Mesothelial cell of epicardium (in vitro differentiated cells): ENCODE measurements at places on chromosomes 7 and 10.

- DNase-seq = no peak
Measured at GRCh38 chr7:97871659-97872024, 566 bp downstream of the ASNS start.

DNA sequence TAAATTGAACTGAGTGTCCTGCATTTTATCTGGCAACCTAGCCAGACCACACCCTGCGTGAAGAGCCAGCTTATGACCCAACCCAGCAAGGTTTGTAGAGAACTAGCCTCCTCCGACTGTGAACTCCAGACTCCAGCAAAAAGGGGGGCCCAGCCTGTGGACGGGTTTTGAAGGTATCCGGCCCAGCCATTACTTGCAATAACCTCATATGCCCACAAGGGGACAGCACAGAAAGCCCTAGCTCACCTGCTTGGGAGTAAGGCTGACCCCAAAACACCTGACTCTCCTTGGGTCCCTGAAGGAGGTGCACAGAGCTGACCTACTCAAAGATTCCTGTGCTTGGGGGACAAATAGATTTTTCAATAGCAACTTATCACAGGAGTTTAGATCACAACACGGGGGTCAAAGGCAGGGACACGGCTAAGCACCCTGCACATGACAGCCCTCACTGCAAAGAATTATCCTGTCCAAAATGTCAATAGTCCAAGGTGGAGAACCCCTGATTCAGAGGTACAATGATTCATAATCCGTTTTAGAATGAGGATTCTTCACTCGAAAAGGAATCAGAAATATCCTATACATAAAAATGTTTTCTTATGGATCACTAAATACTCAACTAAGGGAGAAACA lies 4.6 kb downstream of the TRPV6 start:
- no peak for DNase-seq

DNA sequence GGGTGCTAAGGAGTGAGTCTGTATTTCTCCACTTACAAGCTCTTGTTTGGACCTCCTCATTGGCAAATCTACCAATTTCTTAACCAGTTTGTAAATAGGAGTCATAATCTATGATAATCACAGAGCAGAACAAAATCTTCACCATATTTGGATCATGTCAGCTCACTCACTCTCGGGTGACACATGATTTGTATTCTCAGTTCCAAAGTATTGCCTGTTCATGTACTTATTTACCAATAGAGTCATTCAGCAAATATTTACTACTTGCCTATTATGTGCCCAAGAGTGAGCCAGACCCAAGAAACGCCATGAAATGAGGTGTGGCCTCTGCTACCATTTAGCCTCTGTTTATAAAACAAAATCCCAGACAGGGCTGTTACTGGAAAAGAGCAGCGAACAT lies 114.8 kb downstream of the TSPAN12 start:
- no peak for DNase-seq

DNA sequence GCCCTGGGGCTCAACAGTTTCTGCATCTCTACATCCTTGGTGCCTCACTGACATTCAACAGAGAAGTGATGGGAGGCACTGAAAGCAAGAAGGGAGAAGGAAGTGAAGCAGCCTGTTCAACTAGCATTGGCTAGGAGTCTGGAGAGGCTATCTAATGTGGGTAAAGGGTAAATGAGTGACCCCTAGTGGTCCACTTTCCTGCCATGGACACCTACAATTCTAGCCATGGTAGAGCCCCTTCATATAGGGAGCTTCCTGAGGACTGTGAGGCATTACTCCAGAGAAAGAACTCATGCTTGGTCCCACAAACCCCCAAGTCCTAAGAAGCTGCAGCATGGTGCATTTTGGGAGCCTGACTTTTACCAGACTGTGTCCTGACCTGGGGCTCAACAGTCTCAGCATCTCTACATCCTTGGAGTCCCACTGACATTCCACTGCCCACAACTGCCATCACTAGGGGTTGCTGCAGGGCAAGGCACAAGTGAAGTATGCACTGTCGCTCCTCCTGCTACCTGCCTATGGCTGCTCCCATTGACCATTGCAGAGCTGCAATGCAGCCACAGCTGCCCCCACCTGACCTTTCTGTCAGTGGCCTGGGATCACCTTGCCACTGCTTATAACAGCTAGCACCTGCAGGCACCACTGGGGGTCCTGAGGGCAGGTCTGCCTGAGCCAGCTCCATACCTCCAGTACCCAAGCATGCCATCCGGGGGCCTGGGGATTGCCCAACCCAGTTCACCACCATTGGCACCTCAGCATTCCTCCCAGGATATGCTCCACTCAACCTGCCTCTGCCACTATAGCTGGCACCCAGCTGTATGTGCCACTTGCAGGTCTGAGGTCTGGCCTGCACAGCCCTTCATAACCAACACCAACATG lies 44.1 kb upstream of the CDK6 start:
- DNase-seq = no peak

DNA sequence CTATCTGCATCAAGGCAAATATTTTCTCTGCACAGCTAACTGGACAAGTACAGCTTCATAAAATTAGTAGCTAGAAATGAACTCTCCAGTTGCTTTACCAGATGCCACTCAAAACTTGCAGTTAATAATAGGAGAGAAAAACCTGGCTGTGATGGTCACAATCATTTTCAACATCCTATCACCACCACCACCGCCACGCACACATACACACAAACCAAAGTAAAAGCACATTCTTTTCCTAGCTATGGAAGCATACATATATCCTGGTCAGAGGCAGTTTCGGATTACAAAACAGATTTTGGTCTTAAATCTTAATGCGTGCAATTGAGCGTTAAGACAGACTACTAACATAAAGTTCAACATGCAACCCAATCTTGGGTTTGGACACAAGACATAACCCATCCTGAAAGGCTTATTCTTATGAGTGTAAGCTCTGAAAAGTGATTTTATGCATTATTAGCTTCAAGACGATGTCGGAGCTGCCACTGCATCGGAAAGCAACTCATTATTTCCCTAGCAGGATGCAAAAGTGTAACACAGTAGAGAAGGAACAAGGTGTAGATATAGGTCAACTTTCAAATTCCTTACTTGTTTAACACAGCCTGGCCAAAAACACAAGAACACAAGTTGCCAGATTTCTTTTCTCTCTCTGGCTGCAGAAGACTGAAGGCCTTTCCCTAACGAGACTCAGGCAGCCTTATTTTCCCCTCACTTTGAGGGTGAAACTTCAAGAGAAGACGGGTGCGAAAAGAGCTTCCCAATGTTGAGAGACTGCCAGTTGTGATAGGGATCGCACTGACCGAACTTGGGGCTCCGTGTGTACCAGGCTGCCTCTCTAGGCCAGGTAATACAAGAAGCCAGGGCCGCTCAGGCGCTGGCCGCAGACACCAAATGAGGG lies 1.2 kb downstream of the CACUL1 start:
- DNase-seq = no peak

DNA sequence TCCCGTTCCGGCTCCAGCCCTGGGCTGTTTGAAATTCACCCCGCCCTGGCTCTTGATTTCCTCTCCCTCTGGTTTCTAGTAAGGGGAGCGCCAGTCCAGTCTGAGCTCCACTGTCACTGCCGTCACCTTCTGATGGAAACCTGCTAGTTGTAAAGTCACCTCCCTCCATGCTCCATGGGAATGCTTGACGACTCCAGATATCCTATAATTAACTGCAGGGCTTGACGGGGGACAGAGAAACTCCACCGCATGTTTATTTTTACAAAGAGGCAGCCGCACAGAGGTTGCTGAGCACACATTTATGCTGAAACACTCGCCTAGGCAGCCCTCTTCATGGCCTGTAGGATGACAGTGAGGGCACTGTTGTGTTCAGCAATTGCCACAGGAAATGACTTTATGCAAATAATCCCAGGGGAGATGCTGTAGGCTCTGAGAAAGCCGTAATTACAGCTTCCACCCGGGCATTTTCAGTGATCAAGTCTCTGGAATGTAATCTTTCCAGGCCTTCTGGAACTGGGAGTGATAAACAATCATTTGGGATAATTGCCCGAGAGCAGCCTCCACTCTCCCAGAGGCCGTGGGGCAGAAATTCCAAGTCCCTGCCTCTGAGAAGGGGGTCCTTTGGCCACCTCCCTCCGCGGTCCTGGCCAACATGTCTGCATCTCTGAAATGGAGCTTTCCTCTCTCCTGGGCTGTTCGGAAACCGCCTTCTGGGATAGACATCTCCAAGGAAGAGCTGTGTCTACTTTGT lies 300.5 kb downstream of the KLF6 start:
- no peak for DNase-seq

DNA sequence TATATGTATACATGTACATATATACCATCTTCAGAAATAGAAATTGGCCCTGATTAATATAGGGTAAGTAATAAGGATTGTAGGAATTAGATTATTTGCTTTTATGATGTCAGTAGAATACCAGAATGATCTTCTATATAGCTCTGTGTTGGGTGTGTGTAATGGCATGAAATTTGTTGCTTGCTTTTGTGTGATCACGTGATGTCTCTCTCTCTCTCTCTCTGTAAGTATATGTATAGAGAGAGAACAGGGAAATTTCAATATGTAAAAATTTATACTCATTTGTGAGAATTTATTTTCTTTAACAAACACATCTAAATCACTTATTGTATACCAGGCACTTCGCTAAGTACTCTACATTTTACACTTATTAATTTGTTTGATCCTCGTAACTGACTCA lies 272.7 kb downstream of the BICC1 start:
- no peak for DNase-seq

GRCh38 chr10:112208292-112208691 lies 24.7 kb upstream of the GPAM start:
- no peak for DNase-seq

- no peak for DNase-seq
Measured at GRCh38 chr10:107880185-107880584, 715.7 kb upstream of the SORCS1 start.

DNA sequence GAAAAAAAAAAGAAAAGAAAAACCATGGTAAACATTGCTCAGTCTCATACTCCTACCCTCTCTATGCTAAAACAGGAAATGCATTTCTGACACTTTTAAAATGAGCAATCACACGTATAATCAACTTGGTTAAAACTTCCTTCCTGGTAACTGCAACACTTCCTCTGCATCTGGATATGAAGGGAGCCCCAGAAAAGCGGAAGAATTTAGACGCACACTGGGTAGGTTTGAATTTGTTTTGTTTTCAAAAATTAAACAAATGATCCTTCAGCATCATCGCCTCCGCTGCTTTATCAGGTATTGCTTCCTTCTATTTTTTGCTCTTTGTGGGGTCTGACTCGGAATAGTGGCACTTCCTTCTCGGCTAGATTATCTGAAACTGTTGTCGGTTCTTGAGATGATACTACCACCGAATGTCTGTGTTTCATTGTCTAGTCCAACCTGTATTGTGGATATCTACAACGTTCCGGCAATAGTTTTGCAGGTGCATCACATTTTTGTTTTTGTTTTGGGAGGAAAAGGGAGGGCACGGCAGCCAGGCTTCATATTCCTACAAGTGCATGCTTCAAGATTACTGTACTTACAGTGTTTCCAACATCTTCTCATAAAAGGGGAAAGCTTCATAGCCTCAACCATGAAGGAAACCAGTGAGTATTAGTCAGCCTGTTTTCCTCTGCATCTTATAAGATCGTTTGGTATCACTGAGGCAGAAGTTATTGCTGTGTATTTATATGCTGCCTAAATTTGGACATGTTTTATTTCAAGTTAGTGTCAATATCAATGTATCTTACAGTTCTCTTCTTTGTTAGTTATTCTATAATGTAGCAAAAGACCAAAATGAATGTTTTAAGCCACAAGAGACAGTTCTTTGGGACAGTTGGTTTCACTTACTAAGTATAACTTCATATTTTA lies at the start of gene PIK3CG:
Gene PIK3CG, plus strand, starts transcription at position 153 of the 912 bp plus-strand sequence. CDS start 2,280 bp downstream, outside the sequence.
- no peak for DNase-seq

- DNase-seq = no peak
Measured at GRCh38 chr7:2711895-2712675, 24.1 kb downstream of the AMZ1 start.

GRCh38 chr7:55130395-55131141 lies 111.8 kb downstream of the EGFR start:
- no peak for DNase-seq

DNA sequence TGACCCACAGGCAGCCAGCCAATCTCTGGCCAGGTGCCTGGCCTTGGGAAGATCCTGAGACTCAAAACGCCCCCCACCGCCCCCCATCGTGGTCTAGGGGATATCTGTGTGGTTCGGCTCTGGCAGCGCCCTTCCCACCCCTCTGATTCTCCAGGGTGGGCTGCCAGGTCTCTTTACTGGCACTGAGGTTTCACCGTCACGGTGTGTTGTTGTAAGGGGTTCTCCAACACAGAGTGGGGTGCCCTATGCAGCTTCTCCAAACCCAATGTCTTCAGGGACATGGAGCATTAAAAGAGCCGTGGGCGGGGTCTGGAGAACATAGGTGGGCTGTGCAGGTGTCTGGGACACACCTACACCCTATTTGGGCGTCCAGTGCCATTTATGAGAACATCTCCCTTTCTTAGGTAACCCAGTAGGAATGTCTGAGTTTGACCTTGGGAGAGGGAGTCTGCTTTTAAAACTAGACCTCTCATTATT lies 1.5 kb downstream of the MAFK start:
- DNase-seq = no peak

DNA sequence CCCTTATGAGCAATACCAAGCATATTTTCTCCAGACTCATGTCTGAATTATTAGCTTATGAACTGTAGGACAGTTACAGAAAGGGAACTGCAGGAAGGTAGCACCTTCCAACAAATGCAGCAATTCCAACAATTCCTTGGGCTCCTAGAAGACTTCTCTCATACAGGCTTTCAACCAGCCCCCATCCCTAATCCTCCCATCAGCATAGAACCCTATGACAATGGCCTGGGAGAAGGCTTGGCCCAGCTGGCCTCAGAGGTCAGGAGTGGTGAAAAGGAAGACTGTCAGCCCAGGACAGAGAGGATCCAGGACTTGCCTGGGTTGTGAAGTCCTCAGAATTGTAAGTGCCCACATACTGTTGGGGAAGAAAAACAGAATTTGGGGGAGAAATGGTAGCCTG lies 5.9 kb downstream of the VPS41 start:
- DNase-seq = no peak

GRCh38 chr7:129438839-129439651 lies 4.8 kb downstream of the STRIP2 start:
- no peak for DNase-seq

GRCh38 chr7:28425496-28425895 lies 13.2 kb downstream of the CREB5 start:
- no peak for DNase-seq

- DNase-seq = no peak
Measured at GRCh38 chr10:89923661-89924060, 222.3 kb downstream of the KIF20B start.

GRCh38 chr10:29186221-29186620 lies 102.6 kb upstream of the LYZL1 start:
- no peak for DNase-seq

GRCh38 chr7:17472518-17472917 lies 174.1 kb downstream of the AHR start:
- DNase-seq = no peak

GRCh38 chr7:132065193-132065988 lies 509.0 kb upstream of the PODXL start:
- DNase-seq = no peak

DNA sequence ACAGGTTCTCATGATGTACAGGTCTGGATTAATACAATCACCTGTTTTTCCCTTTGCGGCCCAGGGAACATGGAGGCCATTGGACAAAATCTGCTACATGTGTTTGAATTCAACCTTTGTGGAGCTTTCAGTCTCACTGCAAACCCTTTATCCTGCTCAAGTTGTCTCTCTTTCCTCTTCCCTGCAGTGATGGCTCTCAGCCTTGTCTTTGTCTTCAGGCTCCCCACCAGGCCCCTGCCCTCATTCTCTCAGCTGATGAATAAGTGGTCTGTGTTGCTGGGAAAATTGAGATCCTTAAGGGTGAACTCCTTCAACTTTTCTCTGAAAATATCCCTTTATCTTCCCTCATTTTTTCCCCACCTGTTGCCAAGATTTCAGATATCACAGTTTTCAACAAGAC lies 791.2 kb downstream of the GRID1 start:
- no peak for DNase-seq

- no peak for DNase-seq
Measured at GRCh38 chr7:32163141-32163806, 93.1 kb upstream of the PDE1C start.
